ENCODE measurements at places on chromosomes 5 and 9.
A peak's percentile ranks its signal among the peaks of the same experiment; 100 is the strongest.

- DNase-seq = no peak
Observed at GRCh38 chr9:93096131-93096802, at the start of gene CARD19. Gene CARD19 (plus strand): TSS chr9:93096217. CDS start chr9:93096346, 129 bp downstream.

- no peak for DNase-seq
Observed at GRCh38 chr9:121756474-121757280, 105.2 kb downstream of the DAB2IP start.

GRCh38 chr9:34686732-34687131 lies 4.3 kb downstream of the CCL19 start:
- peak; percentile 56 for DNase-seq

- DNase-seq = peak; percentile 84
Observed at GRCh38 chr5:28301712-28302111, 1263.3 kb upstream of the CDH9 start.

DNA sequence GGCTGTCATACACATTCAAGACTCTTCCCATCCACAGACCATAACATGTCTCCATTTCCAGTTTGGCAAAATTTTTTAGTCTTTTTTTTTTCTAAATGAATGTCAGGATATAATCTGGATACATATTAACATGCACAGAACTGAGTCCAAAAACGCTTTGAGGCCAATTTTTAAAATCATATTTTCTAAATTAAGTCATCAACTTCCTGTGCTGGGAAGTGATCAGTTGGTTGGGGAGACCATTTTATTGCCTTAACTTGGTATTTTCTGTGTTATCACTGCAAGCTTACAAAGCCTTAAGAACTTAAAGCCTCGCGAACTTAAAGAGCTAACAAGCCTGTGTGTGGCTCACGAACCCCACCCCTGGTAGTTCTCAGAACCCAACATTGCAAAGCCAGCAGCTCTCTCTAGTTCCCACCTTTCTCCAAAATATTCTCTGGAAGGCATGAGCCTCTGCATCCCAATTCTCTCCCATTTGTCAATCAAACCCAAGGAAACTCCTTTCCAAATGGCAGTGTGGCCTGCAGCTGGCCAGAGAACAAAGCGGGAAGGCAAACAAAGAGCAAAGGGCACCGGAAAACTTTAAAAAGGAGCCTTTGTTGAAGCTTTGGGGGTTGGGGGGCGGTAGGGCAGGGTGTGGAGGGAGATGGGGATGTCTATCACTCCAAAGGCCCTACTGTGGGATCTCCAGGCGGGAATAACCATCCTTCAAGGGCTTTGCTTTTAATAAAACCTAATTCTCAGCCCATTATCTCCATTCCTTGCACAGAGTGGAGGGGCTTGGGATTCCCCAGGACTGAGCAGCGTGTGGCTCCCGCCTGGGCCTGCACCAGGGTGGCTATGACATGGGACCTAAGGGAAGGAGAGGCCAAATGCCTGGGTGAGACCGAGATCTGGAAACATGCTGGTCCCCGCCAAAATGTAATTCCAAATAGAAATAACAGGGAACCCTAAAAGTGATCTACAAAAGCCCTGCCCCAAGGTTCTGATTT lies 65.0 kb downstream of the ROR2 start:
- peak; percentile 38 for DNase-seq

DNA sequence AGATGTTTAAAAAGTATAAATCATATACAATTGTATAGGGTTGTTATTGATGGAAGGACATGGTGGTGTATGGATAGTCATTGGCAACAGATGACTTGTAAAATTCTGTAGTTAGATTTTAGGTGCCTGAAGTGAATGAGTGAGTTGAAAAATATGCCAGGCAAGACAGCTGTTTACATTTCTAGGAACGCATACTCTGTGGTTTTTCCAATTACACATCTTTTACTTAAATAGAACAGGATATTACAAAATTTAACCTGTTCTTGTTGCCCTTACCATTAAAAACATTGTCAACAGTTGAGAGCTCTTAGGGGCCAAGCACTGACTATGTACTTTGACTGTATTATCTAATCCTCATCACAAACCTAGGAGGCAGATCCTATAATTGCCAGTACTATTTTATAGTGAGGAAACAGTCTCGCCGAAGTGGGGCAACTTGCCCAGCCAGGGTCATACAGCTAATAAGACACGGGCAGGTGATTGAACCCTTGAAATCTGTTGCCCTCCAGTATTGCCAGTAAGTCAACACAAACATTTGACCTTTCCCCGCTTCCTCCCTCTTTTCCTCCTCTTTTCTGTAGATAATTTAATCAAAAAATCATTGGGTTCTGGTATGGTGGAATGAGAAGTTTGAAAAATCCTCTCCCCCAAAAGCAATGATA lies 88.6 kb downstream of the MACROH2A1 start:
- DNase-seq = peak; percentile 74

GRCh38 chr9:86828631-86829030 lies 118.7 kb downstream of the GAS1 start:
- no peak for DNase-seq

- DNase-seq = no peak
Observed at GRCh38 chr5:20266066-20266465, 278.1 kb upstream of the CDH18 start.

DNA sequence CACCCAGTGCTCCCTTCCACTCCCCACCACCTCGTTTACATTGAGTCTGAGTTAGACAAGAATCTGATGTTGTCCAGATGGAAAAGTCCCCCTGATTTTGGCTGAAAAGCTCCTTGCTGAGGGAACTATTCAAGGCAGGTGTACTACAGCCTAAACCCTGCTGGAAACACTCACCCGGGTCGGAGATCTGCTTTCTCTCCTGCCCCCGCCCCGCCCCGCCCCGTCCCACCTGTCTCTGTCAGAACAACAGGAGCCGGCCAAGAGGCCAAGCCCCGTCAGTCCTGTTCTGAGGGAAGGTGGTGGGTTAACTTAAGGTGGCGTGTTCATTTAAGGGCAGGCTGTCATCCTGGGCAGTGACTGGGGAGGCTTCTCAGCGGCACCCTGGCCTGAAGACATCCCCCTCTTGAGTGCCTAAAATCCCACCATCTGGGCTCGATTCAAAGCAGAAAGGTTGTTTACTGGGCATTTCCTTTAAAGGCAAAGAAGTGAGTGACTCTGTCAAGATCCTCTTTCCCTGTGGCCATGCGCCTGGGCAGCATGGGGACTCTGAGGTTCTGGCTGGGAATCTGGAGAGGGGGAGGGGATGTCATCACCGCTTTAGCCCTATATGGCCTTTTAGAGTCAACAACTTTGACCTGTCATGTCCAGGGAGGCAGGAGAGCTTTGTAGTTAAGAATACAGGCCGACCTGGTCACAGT lies 71.1 kb upstream of the NEURL1B start:
- no peak for DNase-seq

GRCh38 chr5:72305194-72306142 lies 14.6 kb downstream of the MRPS27 start:
- no peak for DNase-seq

DNA sequence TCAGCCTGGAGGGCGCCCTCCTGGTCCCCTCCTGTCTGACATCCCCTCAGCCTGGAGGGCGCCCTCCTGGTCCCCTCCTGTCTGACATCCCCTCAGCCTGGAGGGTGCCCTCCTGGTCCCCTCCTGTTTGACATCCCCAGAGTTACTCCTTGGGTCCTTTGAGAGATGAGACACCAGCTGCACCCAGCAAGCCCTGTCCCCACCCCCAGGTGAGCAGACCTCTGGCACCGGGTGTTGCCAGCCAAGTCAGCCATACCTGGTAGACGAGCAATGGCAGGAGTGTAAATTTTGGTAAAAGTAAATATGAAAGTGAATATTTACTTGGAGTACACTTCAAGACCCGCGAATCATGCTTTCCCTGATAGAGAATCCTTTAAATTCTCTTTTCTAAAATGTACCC lies 25.4 kb downstream of the EXOC3 start:
- DNase-seq = no peak
